ENCODE measurements at places on chromosomes 7 and 10. TPM values are rescaled to one million over a fixed set of nuclear protein-coding genes. Genes with fewer than 3 reads are reported as not detected.
A peak's percentile ranks its signal among the peaks of the same experiment; 100 is the strongest.

The CALML5 gene
- not detected for total RNA-seq

The COL13A1 gene
- not detected for total RNA-seq

The ANKRD61 gene
- not detected for total RNA-seq

The ACSM6 gene
- total RNA-seq = not detected

The LIPM gene
- not detected for total RNA-seq

The CHN2 gene
- 3.8 TPM for total RNA-seq

The FXYD4 gene
- total RNA-seq = not detected

The COX15 gene
- total RNA-seq = 16.3 TPM

The CNPY1 gene
- not detected for total RNA-seq

The FAM131B gene
- 0.23 TPM for total RNA-seq

GRCh38 chr10:31374146-31374696 is 55.2 kb downstream of the ZEB1 start:
- no peak for DNase-seq

DNA sequence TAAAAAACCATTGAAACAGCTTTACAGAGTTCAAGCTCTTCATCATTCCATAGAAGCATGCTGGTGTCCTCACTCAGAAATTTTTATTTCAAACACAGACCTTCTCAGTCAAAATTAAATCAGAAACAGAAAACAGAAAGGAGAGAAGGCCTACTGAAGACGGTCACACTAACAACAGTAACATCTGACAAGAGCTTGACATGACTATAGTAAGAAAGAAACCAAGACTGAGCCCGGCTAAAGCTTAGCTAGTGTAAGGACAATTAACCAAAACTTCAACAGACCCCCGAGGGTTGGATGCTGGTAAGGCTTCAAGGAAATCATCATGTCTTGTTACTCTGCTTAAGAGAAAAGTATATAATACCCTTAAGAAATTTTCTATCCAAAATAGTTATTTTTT is 38.6 kb downstream of the MTPN start:
- no peak for DNase-seq

- DNase-seq = no peak
These were observed 214.0 kb upstream of the TMEM72 start for GRCh38 chr10:44697116-44697515.

GRCh38 chr10:44395396-44395795 is 10.5 kb upstream of the CXCL12 start:
- DNase-seq = no peak

DNA sequence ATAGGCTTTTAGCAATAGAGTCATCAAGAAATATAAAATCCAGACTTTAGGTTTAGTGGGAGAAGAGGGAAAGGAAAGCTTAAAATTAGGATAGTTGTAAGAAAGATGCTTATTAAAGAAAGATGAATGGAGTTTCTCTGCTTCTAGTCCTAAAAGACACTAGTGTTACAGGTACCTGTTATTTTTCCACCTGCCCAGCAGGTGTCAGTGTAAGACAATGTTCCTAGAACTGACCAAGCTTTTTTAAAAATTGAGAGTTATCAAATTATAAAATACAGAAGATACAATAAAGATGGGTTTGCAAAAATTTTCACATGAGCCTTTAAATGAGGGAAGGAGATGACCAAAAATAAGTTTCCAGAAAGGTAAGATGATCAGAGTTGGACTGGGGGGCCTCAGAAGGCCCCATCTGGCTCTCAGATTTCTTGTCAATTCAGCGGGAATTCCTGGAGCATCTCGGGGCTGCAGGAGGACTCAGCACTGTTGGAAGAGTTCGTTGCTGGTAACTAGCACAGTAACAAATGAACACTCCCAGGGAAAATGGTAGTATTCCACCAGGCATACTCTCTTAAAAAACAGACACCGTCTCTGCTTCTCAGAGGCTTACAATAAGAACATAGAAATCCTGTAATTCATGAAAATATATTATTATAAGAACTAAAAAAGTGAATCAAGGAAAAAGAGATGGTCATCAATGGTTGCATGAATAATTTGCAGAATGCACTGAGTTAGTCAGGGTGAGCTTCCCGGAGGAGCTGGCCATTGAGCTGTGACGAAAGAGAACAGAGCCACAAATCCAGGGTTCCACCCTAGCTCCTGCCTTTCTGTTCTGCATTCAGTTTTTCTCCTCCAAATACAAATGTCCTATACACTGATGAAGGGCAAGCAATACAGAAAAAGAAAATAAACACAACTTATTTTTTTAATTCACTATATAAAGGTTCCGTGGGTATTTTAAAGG is 71.8 kb upstream of the PIK3CG start:
- peak; percentile 25 for DNase-seq

GRCh38 chr10:86718556-86718955 is 37.9 kb upstream of the BMPR1A start:
- DNase-seq = no peak

GRCh38 chr7:121397361-121397760 is 1.3 kb upstream of the FAM3C start:
- DNase-seq = no peak

- no peak for DNase-seq
These were observed 13.6 kb upstream of the BPGM start for GRCh38 chr7:134632937-134633540.

- DNase-seq = no peak
These were observed 165.8 kb downstream of the CFTR start for GRCh38 chr7:117645481-117646165.

GRCh38 chr10:115606741-115607140 is 513.6 kb downstream of the ATRNL1 start:
- no peak for DNase-seq

- no peak for DNase-seq
These were observed 280.2 kb upstream of the HGF start for GRCh38 chr7:82049891-82050533.

DNA sequence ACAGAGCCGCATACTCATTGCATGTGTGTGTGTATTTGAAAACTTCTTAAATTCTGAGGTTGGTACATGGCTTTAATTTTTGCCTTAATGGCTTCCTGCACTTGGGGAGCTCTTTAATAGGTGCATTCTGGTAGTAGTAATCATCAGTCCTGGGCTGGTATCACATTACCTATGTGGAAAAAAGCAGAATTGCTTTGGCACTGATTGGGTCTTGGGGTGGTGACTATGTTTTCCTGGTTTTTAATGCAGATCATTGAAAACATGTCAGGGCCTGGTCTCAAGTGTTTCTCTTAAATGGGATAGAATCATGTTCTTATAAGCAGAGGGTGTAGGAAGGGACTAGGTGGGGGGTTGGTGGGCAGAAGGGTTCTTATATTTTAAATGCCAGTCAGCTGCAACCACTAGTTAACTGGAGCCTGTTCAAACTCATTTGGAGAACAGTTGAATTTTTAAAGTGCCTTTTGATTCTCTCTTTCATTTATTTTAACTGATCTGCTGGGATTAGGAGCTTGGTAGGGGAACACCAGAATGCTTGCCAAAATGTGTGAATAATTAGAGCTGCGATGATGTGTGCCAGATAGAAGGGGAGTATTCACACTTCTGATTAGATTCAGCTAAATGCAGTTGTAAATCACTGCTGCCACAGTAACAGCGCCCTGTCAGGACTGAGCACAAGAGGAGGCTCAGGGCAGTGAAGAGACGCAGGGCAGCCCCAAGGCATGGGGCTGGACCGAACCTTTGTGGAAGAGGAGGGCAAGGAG is 633.5 kb upstream of the GALNT17 start:
- no peak for DNase-seq

DNA sequence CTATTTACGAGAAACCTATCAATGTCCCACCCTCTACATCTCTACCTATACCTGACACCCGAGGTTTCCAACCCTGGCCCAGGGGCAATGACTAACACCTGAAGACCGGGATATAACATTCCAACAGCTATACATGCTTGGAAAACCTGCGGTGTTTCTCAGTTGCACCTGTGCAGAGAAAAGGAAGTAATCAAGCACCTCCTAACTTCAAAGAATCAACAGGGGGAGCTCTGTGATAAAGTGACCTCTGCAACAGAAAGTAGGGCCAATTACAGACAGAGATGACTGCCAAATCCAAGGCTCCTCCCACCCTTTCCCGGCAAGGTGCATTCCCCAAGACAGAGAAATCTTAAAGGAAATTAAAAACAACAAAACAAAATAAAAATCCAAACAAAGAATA is 41.3 kb downstream of the CCDC6 start:
- no peak for DNase-seq

DNA sequence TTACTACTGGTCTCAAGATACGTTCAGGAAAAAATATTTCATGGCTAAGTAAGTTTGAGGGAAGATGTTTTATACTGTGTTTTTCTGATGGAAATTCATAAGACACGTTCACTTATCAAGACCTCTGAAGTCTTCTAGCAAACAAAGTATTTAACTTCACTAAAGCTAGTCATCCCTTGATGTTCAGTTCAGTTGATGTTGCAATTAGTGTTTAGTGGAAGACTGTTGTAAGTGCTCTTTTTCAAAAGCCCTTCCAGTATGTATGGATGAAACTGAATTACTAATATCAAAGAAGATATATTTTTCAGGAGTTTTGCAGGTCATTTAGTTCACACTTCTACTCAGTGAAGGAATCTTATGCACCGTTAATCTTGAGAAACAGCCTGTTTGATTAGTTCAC is 25.1 kb downstream of the CUL1 start:
- DNase-seq = no peak

DNA sequence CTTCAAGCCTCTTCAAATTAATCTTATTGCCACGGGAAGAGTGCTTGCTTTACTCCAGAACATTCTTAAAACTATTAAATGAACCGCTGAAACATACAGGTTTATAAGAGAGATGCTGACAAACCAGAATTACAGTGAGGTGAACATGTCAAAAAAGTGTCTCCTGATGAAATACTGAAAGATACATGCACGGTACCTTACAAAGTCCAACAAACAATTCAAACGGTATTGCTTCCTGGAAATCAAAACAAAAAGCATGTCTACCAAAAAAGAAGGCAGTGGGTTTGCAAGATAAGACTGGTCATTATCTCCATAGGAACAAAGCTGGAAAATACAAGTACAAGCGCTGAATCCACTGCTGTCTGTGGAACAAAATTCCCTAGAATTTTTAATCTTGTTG is 174.5 kb downstream of the DOCK4 start:
- no peak for DNase-seq

DNA sequence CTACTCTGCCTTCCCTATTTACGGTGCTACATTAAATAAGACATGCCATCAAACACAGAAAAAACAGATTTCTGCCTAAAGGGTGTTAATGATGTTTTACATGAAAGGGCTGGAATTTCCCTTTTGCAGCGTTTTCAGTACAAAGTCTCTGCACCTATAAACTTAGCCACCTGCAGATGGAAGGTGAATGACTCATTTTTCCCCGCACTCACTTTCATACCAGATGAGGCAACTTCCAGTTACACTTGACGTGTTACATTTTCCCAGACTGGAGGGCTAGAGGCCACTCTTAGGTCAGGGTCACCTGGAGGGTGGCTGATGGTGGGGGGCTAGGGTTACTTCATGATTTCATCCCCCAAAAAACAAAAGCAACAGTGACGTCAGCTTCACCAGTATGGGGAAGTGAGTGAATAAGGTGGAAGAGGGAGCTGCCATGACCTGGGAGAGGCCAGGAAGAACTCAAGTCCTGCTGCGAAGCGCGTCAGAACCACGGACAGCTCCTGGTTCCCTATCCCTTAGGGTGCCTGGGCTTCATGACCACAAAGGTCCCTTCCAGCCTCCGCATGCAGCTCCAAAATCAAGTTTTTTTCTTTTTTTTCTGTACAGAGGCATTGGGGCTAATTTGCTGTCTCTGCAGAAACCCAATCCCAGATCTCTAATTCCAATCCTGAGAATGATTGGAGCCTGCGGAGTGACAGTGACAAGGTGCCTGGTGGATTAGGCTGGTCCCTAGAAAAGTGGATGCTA is 94.0 kb downstream of the ADARB2 start:
- DNase-seq = no peak

DNA sequence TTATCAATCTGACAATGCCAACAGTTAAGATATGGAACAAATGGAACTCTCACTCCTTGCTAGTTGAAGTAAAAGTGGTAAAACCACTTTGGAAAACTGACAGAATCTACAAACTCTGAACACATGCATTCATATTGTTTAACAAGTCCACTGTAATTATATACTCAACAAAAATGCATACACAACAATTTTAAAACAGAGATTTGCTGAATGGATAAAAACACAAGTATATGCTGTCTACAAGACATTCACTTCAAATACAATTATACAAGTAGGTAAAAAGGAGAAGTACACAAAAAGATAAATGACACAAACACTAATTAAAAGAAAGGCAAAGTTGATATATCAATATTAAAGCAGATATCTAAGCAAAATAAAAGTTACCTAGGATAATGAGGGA is 9.2 kb upstream of the WNT2 start:
- DNase-seq = no peak

- no peak for DNase-seq
These were observed 199.5 kb downstream of the BICC1 start for GRCh38 chr10:58712141-58712540.

GRCh38 chr10:97914837-97915211 is 65.2 kb downstream of the GOLGA7B start:
- DNase-seq = peak; percentile 68

DNA sequence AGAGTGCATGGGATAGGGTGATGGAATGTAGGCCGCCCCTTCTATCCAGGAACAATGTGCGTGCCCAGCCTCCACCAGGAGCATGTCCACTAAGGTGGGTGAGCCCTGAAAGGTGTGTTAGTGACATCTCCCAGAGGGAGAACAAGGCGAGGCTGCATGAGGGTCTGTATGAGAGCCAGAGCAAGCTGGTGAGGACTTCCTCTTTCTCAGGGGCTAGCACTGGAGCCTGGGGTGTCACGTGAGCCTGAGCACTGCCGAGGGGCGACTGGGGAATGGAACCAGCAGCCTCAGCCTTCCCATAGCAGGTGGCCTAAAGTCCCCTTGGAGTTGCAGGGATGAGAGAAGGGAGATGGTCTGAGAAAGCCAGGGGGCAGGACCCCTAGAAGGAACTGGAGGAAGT is 156.3 kb upstream of the COBL start:
- DNase-seq = no peak

- no peak for DNase-seq
These were observed 41.5 kb upstream of the SLC39A12 start for GRCh38 chr10:17910125-17910789.

GRCh38 chr7:100444311-100445278 is 8.3 kb upstream of the PPP1R35 start:
- DNase-seq = no peak

GRCh38 chr10:114096864-114097263 is 53.2 kb downstream of the ADRB1 start:
- DNase-seq = no peak

- no peak for DNase-seq
These were observed at the start of gene KCND2 for GRCh38 chr7:120272701-120273475. TSS of gene KCND2 (plus strand) at chr7:120273175.

- no peak for DNase-seq
These were observed 156.5 kb downstream of the UBE2H start for GRCh38 chr7:129796186-129796775.

DNA sequence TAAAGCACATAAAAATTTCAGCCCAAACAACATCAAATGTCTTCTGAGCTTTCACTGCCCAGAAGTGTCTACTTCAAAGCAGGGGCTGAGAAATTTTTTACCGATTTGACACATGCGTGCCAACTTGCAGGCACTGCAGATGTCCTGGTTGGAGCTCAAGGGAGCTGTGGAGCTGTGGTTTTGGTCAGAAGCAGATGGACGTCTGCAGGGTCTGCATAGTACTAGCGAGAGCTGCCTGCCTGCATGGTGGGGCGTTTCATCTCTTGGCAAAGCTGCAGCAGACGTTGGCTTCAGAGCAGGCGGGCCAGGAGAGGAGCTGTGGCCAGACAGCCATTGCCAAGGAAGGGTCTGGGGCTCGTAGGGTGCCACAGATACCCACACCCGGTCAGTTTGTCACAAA is 296.7 kb downstream of the GLRX3 start:
- no peak for DNase-seq

- DNase-seq = no peak
These were observed 10.8 kb downstream of the EN2 start for GRCh38 chr7:155468785-155469148.
